ENCODE measurements at places on chromosomes 12 and 14. TPM values are rescaled to one million over a fixed set of nuclear protein-coding genes. Genes with fewer than 3 reads are reported as not detected.

Gene TAS2R20
- 0.07 TPM for total RNA-seq

Gene PCED1B
- total RNA-seq: 2.8 TPM

Gene RPL10L
- not detected for total RNA-seq

Gene CCDC197
- total RNA-seq: not detected

Gene DEGS2
- not detected for total RNA-seq

Data from M059J (cell line).